ENCODE measurements at places on chromosomes 3 and 15.
A peak's percentile ranks its signal among the peaks of the same experiment; 100 is the strongest.

DNA sequence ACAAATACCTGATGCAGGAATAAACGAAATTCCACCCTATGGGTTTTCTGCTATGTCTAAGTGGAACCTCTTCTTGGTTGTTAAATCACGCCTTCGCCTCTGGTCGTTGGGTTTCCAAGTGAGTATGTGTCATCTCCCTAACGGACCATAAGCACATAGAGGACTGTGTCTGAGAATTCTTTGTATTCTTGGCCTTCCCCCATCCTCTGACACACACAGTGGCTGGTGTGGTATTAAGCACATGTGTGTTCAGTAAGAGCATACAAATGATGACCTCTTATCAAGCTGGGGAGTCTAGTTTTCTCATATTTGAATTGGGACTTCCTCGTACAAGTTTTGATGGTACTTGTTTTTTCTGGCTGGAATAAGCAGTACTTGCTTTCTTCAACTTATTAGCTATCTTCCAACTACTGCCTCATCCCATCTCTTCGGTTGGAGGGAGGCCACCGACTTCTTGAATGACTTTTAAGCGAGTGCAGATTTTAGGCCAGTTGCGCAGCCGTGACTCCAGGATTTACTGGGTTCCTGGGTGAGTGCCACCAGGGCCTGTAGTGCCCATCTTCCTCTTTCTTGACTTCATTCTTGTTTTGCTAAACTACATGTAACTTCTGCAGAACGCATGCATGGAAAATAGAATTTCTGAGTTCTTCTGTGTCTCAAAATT lies 240.2 kb downstream of the ADAMTS17 start:
- no peak for DNase-seq

GRCh38 chr3:160105907-160106584 lies 117.4 kb downstream of the IL12A start:
- peak; percentile 75 for DNase-seq

- DNase-seq, result no peak
These were observed 77.5 kb downstream of the RARB start for GRCh38 chr3:25505581-25505980.

DNA sequence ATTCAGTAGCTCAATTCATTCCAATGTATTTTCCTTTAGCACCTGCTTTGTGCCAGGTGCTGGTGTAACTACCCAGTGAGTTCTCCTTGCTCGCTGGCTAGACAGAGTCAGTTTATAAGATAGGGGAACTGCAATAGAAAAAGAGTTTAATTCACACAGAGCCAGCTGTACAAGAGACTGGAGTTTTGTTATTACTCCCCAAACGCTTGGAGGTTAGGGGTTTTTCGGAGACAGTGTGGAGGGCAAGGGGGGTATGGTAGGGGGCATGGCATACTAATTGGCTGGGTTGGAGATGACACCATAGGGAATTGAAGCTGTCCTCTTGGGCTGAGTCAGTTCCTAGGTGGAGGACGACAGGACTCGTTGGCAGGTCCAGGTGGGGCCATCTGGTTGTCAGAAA lies 5.4 kb upstream of the CFAP91 start:
- no peak for DNase-seq

GRCh38 chr15:90085565-90085964 lies 16.7 kb downstream of the IDH2 start:
- no peak for DNase-seq

DNA sequence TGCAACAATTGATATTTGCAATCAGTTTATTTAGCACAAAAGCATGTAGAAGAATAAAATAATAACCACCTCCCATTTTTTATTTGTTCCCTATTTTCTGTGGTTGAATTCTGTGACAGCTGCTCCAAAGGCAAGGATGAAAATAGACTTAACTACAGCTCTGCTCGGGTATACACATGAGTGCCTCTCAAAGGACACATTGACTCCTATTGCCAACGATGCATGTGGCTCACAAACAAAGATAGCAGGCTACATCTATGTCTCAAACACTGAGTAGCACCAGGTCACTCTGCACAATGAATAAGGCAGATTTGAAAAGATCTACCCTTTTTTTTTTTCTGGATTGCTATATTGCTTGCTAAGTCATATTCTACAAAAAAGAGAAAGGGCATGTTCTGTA lies 612.9 kb downstream of the ROBO1 start:
- DNase-seq, result no peak

DNA sequence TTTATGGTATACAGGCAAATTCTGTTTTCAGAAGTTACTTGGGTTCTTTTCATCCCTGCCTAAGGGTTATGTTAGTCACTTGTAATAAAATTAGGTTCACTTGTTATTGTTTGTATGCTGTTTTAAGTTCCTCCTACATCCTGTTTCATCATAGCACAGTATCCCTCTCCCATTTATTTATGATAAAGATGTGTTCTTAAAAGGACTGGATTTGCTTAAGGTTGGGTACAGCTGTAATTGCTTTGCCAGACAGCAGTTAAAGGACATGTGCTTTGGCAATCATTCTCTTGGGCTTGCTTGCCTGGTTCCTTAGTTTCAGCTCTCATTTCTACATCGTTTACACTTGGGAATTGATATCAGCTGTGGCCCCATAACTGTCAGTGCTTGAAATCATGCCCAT lies 11.7 kb downstream of the ATP2C1 start:
- DNase-seq, result no peak

DNA sequence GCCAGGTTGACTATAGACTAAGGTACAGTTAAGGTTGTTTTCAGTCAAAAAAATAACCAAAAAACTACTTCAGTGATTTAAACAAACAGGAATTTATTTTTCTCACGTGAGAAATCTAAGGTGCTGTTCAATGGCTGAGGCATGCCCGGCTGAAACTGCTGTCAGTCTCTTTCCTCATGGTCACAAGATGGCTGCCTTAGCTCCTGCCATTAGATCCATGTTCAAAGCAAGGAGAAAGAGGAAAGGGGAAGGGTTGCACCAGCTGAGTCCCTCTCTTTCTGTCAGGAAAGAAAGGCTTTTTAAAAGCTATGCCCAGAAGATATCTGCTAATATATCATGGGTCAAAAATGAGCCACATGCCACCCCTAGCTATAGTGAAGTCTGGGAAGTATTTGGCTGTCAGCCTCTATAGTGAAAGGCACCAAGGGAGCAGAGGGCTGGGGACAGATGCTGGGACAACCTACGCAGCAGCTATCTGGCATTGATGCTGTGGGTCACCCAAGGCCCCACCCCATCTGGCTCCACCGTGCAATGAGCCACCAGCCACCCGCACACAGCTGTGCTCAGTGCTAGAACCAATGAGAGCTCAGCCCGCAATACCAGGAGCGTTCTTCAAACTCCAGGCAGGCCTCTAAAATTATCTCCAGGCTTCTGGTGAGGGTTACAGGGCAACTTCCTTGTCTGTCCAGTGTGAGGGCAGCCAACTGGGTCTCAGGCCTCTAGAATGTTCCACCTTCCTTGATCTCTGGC lies 64.7 kb upstream of the GATA2 start:
- no peak for DNase-seq

GRCh38 chr3:41092844-41093243 lies 106.5 kb upstream of the CTNNB1 start:
- DNase-seq, result no peak

DNA sequence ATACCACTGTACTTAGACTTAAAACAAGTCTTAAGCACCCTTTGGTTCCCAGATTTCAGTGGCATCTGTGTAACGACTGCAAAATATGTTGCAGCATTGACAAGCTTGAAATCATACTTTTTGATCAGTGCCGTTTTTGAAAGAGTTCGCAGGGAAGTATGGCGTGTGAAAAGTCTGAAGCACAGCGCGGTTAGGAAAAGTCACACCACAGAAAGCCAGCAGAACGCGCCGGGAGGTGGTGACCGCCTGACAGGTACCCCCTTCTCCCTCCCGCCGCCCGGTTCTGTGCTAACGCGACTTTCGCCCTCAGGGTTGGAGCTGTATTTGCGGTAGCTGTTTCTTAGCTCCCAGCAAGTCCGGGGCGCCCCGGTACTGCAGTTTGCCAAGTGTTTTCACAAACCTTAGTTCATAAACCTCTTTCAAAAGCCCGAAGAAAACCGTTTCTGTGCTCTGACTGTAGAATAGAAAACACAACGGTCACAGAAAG lies 481 bp upstream of the CRYBG3 start:
- DNase-seq, result peak; percentile 5

DNA sequence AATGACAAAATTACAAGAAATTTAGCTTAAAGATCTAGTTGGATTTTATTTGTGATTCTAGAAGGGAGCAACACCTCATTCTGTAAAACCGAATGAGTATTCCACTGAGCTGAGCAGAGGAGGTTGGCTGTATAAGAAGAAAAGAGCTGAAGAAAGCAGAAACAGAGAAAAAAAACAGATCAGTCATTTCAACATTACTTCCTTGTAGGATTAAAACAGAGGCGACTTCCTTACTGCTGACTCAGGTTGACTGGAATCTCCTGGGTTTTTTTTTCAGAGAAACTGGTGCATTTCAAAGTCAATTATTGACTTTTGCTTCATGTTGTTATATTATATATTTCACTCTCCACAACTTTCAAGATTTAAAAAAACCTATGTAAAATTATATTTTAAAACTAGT lies 368.1 kb upstream of the UBE2E2 start:
- DNase-seq, result peak; percentile 45

GRCh38 chr15:33262306-33262705 lies 48.5 kb upstream of the RYR3 start:
- DNase-seq, result no peak

DNA sequence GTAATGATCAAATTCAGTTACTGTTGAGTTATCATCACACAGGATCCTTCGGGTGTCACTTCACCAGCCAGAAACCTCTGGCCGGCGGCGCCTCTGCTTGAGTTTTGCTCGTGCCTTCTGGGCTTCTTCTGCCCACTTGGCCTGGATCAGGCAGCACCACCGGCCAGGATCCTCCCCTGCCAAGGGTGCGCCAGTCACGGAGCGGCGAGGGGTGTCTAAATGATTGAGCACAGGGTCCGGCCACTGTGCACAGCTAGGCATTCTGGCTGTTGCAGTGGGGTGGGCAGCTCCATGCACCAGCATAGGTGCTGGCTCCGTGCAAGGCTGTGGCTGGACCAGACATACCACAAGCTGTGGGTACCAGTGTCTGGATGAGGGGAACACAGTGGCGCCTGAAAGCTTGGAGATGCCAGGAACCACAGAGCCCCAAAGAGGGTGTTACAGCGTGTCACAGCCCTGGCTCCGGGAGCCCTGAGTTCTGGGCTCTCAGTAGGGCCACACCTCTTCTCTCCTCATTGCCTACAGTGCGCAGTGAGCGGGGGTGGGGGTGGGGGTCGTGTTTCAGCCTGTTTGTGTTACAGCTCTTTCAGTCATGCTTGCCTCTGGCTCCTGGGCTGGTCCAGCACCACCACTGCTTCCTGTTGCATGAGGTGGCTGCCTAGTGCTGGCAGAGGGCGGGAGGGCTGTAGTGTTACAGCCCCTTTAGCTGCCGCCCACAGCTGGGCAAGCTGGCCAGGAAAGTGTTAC lies 169.4 kb downstream of the FNDC3B start:
- no peak for DNase-seq

DNA sequence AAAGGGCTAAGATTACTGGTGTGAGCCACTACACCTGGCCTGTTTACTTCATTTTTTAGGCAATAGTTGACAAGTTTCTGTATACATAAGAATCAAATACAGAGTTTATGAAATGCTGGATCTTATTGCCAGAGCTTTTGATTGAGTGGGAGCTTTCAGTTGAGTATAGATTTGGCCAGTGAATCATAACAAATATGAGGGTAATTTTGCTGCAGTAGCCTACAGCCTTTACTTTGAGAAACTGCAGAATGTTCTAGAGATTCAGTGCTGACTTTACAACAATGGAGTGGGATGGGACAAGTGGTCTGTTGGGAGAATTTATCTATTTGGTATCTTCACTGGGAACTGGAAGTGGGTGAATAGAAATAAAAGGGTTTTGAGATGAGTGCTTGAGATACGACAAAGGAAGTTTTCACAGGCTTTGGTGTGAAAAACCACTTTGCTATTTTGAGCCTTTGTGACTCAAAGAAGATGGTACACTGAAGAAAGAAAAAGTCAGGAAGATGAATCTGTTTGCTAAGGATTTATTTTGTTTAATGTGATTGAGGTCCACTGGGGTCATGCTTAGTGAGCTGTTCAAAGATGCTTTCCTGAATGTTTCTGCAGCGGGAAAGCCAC lies 227.8 kb downstream of the UBE2E2 start:
- no peak for DNase-seq

DNA sequence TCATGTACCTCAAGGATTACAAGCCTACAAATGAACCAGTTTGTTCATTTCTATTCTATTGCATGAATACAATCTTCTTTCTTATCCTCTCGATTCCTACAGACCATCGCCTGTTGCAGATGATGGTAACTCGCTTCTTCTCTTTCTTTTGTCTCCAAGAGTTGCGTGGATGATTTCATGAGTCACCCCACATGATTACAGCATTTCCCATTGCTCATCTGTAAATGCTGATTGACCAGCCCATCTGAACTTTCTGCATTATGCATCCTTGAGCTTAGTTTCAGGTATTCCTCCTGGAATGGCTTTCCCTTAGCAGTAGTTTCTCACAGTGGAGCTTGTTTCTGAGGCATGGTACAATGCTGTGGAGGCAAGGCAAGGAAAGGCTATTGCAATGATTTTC lies 109.6 kb upstream of the TOPAZ1 start:
- peak; percentile 0 for DNase-seq

DNA sequence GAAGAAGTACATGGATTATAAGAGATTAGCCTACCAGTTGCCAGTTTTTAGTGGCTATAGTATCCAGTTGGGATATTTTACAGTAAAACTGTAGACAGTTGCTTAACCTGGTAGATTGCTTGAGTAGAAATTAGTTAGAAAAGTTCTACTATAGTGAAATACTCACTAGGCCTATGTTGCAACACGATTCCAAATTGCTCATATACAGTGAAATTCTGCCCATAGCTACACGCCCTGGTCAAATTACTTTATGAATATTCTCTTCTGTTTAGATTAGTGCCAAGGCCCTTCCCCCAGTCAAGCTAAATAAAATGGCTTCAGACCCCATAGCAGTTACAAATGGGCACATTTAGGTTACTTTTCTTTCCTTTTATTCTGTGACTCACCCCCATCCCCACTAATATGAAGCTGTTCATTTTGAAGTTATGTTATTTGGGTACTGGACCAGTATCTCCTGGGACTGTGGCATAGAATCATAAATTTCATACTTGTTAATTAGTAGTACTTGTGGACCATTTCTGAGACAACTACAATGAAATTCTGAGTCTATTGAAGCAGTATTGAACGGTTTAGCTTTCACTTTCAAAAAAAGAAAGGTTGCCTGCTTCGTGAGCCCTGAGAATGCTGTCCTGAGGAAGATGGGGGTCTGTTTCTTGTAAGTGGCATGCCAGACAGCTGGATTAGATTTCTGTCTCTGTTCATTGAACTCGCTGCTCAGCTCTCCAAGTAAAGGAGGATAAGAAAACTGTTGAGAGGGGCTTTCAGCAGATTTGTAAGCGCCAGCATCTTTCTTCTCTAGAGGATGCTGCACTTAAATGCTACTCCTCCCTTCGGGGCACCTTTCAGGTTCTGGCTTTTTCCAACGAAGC lies 65.8 kb upstream of the CFAP20DC start:
- DNase-seq, result no peak

GRCh38 chr3:8834974-8835373 lies 65.6 kb upstream of the OXTR start:
- DNase-seq, result no peak

DNA sequence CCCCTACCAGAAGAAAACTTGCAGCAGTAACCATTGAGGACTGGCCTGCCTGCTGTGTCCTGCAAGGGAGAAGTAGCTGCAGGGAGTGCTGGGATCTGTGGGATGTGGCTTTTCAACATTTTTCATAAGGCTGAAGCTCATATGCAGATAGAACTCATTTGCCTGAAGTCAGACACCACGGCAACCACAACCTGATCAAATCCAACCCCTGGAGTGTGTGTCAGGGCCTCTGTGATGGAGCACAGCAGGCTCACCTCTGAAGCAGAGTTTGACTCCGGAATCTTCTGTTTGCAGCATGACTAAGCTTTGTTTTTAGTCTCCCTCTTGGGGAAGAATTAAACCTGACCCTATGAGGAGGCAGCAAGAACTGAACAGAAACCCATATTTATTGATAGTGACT lies 508.7 kb downstream of the AGBL1 start:
- DNase-seq, result no peak

Data from suppressor macrophage treated with lipopolysaccharide for 4 hours (primary cell).